Cardiac septum (tissue), 1 donor: ENCODE measurements at places on chromosomes 6 and 20. TPM values are rescaled to one million over a fixed set of nuclear protein-coding genes. Genes with fewer than 3 reads are reported as not detected.
A peak's percentile ranks its signal among the peaks of the same experiment; 100 is the strongest.

DNA sequence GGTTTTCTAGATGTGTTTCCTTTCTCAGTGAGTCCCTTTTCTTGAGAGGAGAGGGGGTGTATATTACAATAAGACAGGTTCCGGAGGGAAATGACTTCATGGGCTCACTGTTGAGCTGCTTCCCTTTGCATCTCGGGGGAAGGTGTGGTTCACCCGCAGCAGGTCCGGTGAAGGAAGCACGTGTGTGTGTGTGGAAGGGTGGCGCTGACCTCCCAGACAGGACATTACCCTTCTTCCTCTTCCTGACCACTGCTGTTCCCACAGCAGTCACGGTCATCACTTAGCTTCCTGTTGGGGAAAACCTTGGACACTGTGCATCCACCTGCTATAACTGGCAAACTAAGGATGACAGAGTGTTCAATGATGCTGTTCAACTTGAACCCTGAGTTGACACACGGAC is 83.6 kb downstream of the PLEKHG1 start:
- DNase-seq, result no peak

DNA sequence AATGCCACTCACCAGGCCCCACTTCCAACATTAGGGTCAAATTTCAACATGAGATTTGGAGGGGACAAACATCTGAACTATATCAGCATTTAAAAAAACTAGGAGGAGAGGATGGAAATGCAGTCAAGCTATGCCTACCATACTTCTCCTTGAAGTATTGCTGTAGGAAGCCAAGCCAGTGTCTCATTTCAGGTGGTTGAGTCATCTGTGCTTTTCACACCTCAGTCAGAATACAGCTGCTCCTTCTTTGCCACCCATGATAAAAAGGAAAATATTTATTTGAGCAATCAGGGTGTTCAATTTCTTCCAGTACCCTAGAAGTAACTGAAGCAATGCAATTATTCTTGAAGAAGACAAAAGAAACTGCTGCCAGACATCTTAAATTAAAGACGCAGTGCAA is 47.0 kb upstream of the EEF1E1 start:
- DNase-seq, result no peak

GRCh38 chr6:41730531-41731436 is 4.6 kb downstream of the TFEB start:
- DNase-seq, result peak; percentile 27

DNA sequence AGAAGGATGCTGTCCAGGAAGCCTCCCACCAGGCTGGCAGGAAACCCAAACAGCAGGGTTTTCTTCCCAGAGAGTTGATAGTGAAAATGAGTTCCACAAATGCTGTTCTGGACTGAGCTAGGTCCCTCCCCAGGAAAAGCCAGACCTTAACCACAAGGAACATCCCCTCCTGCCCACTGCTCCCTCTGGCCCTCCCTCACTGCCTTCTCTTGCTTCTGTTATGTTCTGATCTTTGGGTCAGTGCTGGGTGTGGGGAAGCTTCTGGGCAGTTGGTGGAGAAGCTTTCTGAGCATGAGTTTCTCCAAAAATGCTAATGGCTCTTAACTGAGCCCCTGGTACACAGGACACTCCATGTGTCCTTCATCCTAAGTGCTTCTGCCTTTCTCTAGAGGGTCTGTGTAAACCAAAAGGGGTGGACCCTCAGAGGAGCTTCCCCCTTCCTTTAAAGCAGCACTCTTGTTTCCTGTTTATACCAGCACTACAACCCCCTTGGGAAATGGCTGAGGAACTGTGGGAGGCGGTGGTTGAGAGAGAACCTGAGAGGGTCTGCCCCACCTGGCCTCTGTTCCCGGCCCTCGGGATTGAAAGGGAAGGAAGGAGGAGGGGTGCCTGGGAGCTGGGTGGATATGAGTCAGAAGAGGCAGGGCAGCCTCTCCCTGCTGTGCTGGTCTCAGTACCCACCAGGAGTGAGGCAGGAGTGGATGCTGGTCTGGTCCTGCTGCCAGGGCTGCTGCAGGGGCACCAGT is 42.0 kb downstream of the CDS2 start:
- DNase-seq, result peak; percentile 81

- DNase-seq, result no peak
Measured at GRCh38 chr6:160253714-160254113, 4.9 kb downstream of the SLC22A2 start.

GRCh38 chr6:2697291-2697690 is 53.4 kb downstream of the MYLK4 start:
- no peak for DNase-seq

GRCh38 chr6:123105561-123105960 is 109.5 kb downstream of the CLVS2 start:
- DNase-seq, result no peak

GRCh38 chr20:19971116-19971515 is 46.0 kb upstream of the NAA20 start:
- DNase-seq, result no peak

GRCh38 chr6:55212156-55212555 is 37.8 kb downstream of the HCRTR2 start:
- no peak for DNase-seq

DNA sequence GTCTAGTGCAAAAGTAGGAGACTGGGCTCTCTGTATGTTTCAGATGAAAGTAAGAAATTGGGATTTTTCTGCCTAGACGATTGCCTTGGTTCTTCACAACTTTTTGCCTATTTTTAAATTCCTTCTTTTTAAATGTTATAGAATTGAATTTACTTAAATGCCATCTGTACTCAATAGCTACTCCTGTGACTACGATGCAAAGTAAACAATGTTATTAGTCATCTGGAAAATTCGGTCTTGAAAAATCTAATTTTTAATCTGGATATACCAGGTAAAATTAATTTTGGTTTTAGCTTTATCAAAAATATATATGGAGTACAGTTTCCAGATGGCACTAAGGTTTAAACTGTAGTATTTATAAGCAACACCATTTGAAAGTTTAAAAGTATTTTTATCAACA is 472.2 kb downstream of the UTRN start:
- no peak for DNase-seq

- DNase-seq, result no peak
Measured at GRCh38 chr20:36936341-36936740, 15.2 kb downstream of the SAMHD1 start.

GRCh38 chr20:36017048-36017951 is 48.9 kb downstream of the CNBD2 start:
- DNase-seq, result no peak

- DNase-seq, result no peak
Measured at GRCh38 chr20:49680484-49680883, 33.2 kb downstream of the B4GALT5 start.

DNA sequence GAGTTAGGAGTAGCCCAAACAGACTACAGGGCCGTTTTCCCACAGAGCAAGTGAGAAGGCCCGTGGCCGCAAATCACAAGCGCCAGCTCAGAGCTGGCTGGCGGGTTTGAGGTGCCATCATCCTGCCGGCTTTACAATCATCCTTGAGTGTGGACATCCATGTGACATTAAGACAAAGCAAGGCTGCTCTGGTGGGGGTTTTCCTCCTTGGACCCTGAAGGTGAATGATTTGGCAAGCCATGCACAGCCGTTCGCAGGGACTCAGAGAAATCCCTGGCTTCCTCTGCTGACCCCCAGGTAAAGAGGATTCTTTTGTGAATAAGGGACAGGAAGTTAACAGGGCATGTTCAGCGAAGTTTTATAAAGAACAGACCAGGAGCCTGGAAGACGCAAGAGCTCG is 137.2 kb downstream of the AGPAT4 start:
- peak; percentile 59 for DNase-seq

GRCh38 chr6:56820060-56820459 is 134.8 kb upstream of the BEND6 start:
- DNase-seq, result no peak

DNA sequence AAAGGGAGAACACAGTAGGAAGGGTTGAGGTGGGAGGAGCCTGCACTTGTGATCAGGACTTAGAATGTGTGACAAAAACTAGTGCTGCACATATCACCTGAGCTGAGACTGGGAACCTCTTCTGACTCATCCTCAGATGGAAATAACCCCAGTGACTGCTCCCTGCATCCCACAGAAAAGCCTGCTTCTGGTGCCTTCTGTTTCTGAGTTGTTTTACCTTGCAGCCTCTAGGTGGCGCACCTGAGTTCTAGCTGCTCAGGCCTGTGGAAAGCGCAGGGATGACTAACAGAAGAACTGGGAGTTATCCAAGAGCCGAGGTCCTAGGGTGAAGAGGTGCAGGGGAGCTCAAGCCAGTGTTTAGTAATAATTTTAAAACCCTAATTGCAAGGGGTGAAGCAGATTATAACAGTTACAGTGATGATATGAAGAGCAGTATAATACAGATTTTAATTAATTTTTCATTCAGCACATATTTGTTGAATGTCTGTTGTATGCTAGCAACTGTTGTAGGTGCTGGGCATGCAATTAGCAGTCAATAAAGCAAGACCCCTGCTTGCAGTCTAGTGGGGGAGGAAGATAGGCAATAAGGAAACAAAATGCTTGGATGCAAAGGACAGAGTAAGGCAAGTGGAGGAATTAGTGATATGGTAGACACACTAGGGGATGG is 302.5 kb downstream of the DHX35 start:
- DNase-seq, result no peak

GRCh38 chr6:17086469-17086868 is 15.4 kb upstream of the STMND1 start:
- DNase-seq, result no peak

DNA sequence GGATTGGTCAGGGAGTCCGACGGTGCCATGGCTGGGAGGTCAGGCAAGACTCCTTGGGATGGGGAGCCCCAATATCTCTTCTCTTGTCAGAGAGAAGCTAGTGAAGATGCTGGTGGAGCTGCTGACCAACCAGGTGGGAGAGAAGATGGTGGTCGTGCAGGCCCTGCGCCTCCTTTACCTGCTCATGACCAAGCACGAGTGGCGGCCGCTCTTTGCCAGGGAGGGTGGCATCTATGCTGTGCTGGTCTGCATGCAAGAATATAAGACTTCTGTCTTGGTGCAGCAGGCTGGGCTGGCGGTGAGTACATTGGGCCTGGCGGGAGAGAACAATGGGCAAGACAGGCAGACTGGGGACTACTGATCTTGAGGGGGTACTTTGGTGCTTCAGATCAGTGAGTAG is 10.9 kb downstream of the CUL9 start:
- no peak for DNase-seq

DNA sequence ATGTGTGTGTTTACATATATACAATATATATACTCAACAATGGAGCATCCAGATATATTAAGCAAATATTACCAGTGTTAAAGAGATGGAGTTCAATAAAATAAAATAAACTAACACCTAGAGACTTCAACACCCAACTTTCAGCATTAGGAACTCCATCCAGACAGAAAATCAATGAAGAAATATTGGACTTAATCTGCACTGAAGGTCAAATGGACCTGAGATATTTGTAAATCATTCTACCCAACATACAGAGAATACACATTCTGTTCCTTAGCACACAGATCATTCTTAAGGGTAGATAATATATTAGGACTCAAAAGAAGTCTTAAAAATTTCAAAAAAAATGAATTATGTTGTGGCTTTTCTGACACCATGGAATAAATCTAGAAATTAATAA is 832.3 kb upstream of the ADGRB3 start:
- DNase-seq, result no peak

DNA sequence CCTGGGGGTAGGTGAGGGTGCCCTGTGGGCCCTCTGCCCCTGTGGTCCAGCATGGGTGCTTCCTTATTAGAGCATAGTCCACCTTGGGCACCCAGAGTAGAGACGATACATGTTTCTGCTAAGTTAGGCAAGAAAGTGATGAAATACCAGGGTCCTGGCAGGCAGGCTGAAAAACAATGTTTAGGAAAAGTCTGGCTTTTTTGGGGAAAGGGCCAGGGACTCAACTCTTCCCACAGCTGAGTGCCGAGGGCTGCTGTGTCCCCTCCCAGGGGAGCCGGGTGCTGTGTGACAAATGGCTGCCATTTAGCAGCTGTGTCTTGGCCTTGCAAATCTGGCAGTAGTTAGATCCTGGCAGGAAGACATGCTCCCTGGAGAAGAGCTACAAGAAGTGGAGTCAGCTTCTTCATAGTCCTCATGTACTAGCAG is 61.5 kb downstream of the RREB1 start:
- DNase-seq, result no peak

The CCN5 gene
- 29.3 TPM for total RNA-seq

The GJA10 gene
- not detected for total RNA-seq

The SPINT4 gene
- total RNA-seq, result not detected

The SLC17A9 gene
- total RNA-seq, result 1.7 TPM

The CFAP61 gene
- 73.4 TPM for total RNA-seq

The GFOD1 gene
- 54.0 TPM for total RNA-seq

The ZMYND8 gene
- total RNA-seq, result 25.7 TPM

The SUMO4 gene
- total RNA-seq, result 1.3 TPM

The IMPG1 gene
- not detected for total RNA-seq
